CD4-positive, alpha-beta T cell treated with Interleukin-6 at 100 ng/mL for 8 hours (primary cell): ENCODE measurements at places on chromosomes 3 and 15.

- DNase-seq: no peak
Observed at GRCh38 chr3:159857840-159858239, 130.8 kb upstream of the IL12A start.

DNA sequence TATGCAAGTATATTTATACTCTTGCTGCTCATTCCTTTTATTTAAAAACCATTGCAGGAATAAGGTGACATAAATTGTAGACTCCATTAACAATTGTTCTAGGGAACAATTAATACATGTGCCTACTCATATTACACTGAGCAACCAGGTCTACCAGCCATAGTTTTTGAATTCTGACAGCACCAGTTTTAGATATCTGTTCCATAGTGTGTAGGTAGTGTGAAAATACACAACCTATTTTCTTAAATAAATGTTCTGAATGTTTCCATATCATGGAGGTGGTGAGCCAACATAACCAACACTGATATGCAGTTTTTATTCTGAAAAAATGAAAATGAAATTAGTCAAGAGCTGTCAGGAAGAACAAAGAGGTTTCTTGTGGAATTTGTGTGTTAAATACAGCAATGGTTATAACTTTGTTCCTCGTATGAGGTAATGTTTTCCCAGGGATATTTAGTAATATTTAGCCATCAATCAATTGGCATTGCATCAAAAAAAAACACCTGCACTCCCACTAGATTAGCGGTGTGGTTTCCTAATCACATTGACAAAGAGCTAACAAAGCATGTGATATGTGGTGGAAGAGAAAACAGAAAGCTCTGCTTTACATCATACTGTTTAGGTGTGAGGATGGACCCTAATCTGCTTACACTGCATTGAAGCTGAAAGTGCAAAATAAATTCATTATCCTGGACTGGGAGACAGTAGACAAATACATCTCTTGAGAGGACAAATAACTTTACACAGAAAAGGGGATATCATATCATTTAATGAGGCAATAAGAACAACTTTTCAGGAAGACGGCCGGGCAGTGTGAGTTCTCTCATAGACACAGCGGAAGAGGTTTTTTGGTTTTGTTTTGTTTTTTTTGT lies 369.5 kb upstream of the THBS1 start:
- DNase-seq: no peak

- no peak for DNase-seq
Observed at GRCh38 chr15:50355980-50356379, 982 bp upstream of the GABPB1 start.

DNA sequence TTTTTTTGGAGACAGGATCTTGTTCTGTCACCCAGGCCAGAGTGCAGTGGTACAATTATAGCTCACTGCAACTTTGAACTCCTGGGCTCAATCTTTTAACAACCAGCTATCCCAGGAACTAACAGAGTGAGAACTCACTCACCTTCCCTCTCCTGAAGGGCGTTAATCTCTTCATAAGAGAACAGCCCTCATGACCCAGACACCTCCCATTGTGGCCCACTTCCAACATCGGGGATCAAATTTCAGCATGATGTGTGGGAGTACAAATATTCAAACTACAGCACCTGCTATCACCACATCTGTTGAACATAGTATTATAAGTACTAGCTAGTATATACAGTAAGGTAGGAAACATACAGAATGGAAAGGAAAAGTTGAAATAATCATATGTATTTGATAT lies 132.5 kb downstream of the DOCK3 start:
- DNase-seq: no peak

- DNase-seq: no peak
Observed at GRCh38 chr3:175512700-175513099, 653.6 kb downstream of the NAALADL2 start.

GRCh38 chr3:67067251-67067650 lies 69.1 kb downstream of the KBTBD8 start:
- DNase-seq: no peak

- DNase-seq: no peak
Observed at GRCh38 chr15:96972201-96972600, 641.7 kb downstream of the NR2F2 start.

DNA sequence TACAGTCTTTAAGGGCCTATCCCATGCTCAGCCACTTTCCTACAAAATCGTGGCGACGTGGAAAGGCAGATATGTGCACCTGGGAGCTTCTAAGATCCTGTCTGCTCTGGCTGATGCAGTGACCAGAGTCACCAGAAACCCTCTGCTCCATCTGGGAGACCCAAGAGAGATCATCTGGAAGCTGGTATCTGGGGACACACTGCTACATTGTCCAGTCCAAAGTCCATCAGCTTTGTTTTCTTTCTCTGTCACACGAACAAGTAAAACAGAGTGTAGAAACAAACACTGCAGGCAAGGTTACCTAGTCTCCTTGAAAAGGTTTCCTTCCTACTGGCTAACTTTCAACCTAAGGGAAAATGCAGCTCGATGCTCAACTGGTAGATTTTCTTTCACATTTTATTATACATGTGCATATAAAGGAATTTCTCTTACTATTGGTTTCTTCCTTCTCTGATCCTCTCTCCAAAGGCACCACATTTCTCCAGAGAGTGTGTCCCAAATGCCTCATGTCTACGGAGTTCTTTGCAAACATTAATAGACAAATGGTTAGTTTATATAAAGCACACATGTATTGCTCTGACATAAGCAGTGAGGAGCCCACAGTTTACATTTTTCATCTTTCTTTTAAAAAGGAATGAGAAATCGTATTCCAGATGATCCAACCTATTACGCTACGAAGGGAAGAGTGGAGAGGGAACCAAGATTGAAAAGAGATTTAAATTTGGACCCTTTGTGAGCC lies 8.3 kb upstream of the GREM1 start:
- no peak for DNase-seq

DNA sequence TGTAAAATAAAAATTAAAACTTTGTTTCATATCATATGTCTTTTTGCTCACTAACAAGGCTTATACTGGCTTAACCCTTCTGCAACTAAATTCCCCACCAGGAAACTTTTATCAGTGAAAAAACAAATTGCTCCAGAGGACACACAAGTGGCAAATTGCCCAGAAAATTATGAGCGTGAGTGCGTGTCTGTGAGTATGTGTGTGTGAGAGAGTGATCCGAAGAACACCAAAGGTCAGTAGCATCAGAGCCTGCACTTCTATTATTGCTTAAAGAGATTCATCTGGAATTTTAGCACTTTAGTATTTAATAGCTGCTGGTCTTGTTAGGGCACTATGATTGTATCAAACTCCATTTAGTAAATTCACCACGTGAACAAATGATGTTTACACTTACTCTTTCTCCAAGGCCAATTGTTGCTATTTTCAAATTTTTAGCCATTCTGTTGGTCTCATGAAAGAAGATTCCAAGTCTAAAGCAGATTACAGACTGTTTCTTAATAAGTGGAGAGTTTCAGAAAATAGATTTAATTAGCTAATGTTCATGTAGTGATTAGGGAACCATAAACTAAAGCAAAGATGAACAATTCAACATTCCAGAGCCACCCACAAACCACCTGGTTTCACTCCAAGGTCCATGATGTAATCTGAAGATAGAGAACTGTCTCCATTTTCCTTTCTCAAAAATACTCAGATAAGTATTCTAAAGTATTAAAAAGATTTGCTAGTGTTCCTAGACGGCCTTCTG lies 91.1 kb upstream of the IL12A start:
- DNase-seq: no peak

- DNase-seq: peak; percentile 45
Observed at GRCh38 chr15:59792359-59792758, 103.2 kb upstream of the BNIP2 start.

DNA sequence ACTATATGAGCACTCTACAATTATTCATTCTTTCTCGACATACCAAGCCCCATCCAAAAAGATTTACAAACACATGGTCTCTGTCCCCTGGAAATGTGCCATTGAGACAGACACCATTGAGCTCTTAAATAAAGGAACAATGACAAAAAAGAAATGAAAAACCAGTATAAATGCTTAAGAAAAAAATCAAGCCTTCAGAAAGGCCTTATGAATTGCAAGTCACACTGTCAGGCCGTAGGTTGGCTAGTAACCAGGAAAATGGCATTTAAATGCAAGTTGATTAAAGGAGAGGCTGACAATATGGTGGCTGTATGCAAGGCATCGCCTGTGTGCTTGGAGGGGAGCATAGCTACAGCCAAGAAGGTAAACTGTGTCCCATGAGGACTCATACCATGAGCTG lies 49.7 kb downstream of the SRGAP3 start:
- DNase-seq: no peak

GRCh38 chr15:39273717-39274411 lies 307.0 kb upstream of the THBS1 start:
- no peak for DNase-seq

GRCh38 chr3:39423436-39423970 lies 17.0 kb downstream of the RPSA start:
- DNase-seq: no peak

DNA sequence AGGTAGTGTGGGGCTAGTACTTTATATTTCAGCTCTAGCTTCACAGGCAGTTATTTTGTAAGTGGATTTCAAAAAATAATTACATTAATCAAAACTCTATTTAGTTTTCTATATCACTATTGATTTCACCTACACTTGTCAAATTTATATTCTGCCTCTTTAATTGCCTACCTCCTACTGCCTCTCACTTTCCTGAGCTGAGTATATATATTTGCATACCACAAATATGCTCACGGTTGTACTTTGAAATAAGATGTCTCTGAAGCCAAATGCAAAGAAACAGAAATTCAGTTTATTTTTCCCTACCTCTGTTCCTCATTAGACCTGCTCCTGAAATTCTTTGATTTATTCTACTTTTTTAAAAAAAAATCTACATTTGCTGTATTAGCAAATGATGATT lies 309.3 kb upstream of the TGFBR2 start:
- DNase-seq: no peak

- DNase-seq: no peak
Observed at GRCh38 chr3:64355401-64355807, 130.1 kb upstream of the PRICKLE2 start.

DNA sequence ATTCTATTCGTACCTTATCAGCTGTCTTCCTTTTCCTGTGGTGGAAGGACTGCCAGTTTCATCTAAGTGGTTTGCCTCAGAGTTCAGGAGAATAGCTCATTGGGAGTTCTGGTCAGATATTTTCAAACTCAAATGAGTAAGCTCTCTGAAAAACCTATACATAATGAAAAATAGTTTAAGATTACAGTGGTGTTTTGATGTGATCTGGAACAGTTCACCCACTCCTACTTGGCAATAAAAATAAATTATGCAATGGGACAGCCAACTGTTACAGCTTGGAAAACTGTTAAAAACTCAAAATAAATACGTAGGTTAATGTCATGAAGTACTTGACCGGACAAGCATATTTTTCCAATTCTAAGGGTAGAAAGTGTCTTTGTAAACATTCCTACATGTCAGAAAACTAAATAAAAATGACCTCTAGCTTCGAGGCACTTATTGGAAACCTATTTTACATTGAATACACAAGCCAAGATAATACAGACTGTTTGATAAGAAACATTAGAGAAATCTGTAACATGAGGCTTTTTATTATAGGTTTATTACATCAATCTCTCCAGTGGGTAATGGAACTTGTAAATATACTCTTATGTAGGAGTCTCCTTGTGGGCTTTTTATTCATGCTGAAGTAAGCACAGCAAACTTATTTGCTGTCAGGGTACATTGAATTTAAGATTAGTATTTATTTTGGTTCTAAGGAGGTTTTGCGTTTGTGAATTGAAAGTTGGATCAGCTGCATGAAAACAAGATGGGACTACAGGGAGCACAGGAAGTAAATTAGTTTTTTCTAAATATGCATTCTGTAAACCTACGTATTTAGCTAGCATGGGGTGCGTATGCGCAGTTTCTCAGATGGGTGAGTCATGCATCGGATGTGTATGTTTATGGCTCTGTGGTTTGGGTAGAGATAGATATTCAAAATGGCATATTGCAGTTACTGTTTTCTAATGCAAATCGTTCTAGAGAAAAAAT lies 453.1 kb downstream of the IL5RA start:
- no peak for DNase-seq

DNA sequence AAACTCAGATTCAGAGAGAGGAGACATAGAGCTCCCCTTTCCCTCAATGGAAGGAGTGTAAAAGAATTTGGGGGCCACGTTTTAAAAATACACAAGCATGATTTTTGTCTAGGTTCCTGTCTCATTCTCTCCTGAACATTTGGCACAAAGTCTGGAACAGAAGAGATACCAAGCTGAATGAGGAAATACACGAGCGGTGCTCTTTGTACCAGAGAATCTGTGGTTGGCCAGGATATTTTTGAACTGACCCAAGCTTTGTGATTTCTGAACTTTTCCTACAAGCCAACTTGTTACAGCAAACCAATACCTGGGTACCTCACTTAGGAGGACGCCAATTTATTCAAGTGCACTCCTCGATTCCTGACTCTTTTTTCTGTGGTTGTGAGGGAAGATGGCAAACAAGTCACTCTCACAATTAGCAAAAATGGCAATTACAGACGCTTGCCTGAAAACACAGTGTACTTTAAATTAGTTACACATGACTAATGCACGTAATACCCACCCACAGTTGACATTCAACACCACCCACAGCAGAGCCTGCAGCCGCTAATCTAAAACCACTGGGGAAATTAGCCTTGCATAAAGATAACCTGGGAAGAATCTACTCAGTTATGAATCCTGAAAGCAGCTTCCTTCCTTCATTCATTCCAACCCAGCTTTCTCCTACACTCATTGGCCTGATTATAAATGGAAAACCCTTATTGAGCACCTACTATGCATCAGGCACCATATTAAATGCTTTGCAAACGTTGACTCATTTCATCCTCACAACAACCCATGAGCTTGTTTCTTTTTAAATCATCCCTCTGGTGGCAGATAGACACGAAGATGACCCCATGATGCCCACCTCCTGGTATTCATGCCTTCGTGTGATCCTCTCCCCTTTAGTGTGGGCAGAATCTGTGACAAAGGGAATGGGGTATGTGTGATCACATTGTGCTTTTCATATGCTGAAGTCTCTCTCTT lies 293.5 kb downstream of the KBTBD8 start:
- no peak for DNase-seq

- DNase-seq: no peak
Observed at GRCh38 chr3:160945336-160945735, 159.8 kb downstream of the B3GALNT1 start.

GRCh38 chr3:161413127-161413854 lies 42.0 kb upstream of the SPTSSB start:
- DNase-seq: no peak

DNA sequence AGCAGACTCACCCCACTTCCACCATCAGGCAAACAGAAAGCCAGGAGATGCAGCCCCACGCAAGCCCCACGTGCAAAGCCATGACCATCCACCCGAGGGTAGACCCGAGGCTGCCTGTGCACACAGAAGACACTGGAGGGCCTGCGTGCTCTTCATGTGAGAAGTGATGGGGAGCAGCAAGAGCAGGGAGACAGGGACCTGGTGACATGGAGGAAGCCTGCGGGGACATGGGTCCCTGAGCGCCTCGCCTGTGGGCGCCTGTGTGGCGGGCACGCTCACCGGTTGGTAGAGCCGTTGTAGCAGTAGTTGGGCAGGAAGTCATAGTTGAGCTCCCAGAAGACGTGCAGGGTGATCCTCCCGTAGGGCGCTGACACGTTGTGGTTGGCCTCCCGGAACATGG lies 65.0 kb downstream of the NIPA2 start:
- no peak for DNase-seq

GRCh38 chr3:126435456-126436315 lies 40.0 kb downstream of the ZXDC start:
- DNase-seq: no peak

GRCh38 chr15:68341760-68342725 lies 64.5 kb downstream of the FEM1B start:
- DNase-seq: no peak

- DNase-seq: no peak
Observed at GRCh38 chr3:4514916-4515315, 21.8 kb downstream of the ITPR1 start.

- DNase-seq: no peak
Observed at GRCh38 chr3:186235554-186235953, 126.5 kb downstream of the DGKG start.

- no peak for DNase-seq
Observed at GRCh38 chr3:176767385-176767784, 429.9 kb downstream of the TBL1XR1 start.
